ENCODE measurements at places on chromosomes 12 and 14.

GRCh38 chr12:810671-811415 is 58.5 kb downstream of the WNK1 start:
- DNase-seq = no peak

DNA sequence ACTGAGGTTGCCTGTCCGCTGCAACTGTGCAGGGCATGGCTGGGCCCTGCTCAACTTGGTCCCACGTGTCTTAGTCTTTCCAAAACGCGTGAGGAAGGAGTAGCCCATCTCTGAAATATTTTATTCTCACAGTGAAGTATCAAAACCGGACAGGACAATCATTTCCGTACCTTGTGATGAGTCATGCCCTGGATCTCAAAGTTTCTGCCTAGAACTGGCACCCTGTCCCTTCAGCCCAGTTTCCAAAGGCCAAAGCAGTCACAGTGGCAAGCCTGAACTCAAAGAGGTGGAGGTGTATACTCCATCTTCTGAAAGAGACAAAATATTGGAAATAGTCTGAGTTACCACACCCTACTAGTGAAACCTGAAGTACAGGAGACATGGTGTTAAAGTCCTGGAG is 28.5 kb upstream of the SRGAP1 start:
- DNase-seq = no peak

DNA sequence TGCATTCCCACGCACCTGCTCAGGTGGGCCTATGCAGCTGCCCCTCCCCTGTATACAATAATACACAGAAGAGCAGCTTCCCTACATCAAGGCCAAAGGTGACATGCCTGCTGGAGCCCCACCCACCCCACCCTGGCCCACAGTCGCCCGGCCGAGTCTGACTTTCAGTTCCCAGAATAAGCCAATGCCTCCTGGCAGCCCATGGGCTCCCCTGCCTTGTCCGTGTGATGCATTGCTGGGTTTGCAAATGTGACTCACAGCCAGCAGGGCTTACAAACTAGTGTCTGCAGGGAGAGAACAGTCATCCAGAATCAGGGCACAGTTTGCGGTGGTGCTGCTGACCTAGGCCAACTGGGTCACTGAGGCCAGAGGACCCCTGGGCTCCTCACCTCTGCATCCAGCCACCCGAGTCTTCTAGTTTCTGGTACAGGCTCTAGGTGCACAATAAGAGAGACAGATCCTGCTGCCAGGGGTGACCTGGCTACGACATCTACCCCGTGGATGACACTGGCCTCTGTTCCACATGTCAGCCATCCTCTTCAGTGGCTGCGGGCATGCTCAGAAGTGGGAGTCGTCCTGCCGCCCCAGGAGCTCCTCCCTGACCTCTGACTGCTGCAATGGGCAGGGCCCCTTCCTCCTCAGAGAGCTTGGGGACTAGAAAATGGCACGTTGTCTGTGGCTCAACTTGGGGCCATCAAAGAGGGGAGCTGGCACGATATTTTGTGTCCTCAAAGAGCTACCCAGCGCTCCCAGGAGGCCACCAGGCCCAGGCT is 84.5 kb downstream of the CHGA start:
- no peak for DNase-seq

DNA sequence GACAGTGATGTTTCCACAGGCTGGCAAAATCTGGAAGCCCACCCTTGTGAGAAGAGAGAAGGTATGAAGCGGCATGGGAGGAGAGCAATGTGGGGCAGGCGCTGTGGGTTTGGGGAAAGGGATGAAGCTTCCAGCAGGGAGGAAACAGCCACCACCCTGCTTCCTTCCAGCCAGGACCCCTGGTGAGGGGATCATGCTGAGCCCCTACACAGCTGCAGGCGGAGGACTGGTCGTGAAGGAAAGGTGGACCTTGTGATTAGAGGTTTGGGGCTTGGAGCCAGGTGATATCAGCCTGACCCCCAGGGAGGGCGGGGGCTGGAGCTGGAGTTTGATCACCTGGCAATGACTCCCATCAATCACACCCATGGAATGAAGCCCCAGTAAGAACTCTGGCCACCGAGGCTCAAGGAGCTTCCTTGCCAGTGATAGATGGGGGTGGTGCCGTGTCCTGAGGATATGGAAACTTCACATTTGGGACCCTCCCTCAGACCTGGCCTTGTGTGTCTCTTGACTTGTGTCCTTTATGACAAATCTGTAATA is 48.6 kb downstream of the RIMBP2 start:
- DNase-seq = no peak

DNA sequence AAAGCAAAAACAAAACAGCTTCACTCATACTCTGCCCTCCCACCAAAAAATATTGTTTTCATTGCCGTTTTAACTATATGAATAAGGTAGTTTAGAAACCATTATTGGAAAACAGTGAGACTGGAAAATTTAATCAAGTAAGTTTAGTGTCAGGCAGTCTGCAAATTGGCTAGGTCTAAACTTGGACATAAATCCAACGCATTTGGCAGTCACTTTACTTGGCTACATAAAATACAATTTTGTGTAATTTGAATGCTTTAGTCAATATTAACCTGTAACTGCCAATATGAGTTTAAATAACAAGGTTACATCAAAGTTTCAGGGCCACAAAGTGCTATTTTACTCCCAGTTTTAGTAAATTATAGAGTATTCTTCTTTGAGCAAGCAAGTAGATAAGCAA is 202.3 kb upstream of the SLC38A2 start:
- DNase-seq = no peak

DNA sequence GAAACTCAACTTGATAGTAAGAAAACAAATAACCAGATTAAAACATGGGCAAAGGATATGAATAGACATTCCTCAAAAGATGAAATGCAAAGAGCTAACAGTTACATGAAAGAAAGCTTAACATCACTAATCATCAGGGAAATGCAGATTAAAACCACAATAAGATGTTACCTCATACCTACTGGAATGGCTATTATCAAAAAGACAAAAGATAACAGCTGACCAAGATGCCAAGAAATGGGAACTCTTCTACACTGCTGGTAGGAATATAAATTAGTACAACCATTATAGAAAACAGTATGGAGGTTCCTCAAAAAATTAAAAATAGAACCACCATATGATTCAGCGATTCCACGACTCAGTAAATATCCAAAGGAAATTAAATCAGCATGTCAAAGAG is 18.8 kb downstream of the KCNH5 start:
- DNase-seq = no peak

- DNase-seq = no peak
These were observed 108.3 kb downstream of the NUAK1 start for GRCh38 chr12:106030210-106031071.

DNA sequence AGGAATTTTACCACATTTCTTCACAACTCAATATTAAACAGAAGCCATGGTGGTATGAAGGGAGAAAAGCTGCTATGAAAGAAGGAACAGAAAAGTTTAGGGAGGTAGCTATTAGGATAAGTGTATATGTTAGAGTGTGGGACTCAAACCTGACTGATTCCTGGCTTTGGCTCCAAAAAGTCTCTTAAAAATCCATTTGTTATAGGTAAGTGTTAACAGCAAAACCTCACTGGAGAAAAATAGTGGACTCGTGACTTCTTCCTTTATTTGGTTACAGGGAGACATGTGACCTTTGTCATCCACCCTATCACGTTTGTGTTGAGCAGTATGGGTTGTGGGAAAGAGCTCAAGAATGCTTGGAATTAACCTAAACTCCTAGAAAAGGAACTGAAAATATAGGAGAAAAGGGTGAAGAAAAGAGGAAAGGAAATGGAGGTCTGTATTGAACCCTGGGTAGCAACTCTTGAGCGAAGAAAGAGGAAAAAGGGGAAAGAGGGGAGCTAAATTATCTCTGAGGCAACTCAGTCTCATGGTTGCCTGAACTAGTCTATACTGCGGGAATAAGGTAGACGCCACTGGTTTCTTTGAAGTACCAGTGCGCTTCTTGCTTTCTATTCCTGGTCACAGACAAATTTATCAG is 3.6 kb upstream of the EID3 start:
- no peak for DNase-seq

DNA sequence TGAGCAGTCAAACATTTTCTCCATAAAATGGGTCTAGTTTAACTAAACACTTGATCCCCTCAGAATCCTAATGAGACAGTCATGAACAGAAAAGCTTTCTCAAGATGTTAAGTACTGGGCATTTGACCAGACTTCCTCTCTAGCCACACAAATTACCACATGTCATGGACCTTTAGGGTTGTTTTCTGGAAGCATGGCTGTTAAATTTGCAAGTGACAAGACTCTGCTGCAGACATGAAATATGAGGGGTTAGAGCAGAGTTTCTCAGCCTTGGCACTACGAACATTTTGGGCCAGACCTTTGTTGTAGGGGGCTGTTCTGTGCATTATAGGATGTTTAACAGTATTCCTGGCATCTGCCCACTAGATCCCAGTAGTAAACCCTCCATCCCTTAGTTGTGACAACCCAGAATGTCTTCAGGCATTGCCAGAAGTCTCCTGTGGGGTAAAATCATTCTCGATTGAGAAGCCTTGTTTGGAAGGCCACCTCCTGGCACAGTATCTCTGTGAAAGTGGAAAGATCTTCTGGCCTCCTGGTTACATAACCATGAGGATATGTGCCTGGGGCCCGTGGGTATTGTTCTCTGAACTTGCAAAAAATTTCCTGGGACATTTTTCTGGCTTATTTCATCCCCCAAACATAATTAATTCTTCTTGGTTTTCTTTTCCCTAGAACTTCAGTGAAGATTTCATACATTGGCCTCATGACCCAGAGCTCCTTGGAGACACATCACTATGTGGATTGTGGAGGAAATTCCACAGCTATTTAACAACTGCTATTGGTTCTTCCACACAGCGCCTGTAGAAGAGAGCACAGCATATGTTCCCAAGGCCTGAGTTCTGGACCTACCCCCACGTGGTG is 4.3 kb downstream of the TMEM106C start:
- DNase-seq = no peak

- DNase-seq = no peak
These were observed 22.5 kb upstream of the SYCP3 start for GRCh38 chr12:101761781-101762180.

- DNase-seq = no peak
These were observed 13.3 kb downstream of the BTBD7 start for GRCh38 chr14:93319494-93319893.

- no peak for DNase-seq
These were observed 74.3 kb upstream of the CPM start for GRCh38 chr12:69007101-69007854.

- DNase-seq = no peak
These were observed 18.2 kb downstream of the MSRB3 start for GRCh38 chr12:65296508-65297265.

GRCh38 chr12:46617167-46617566 is 208.6 kb downstream of the SLC38A4 start:
- no peak for DNase-seq

- no peak for DNase-seq
These were observed 82.2 kb upstream of the LMO3 start for GRCh38 chr12:16688200-16688599.

DNA sequence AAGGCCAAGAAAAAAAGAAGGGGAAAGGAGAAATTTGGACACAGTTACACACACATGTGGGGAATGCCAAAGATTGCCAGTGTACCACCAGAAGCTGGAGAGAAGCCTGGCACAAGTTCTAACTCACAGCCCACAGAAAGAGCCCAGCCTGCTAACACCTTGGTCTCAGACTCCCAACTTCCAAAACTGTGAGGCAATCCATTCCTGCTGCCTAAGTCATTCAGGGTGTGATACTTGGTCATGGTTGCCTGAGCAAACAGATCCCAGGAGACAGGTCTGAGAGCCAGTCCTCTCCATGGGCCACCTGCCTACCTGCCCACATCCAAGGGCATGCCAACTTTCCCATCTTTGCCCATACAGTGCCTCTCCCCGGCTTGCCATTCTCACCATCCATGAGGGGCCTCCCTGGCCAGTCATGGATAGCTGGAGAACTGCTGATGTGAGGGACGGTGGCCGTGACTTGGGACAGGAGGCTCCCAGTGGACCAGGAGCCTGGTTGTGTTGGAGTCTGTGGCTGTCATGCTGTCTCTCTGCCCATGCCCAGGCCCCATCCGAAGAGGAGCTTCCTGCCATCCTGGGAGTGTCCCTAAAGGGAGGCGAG is 198.0 kb upstream of the RTL1 start:
- DNase-seq = no peak

- DNase-seq = no peak
These were observed 30.0 kb downstream of the MMP17 start for GRCh38 chr12:131857908-131858850.

DNA sequence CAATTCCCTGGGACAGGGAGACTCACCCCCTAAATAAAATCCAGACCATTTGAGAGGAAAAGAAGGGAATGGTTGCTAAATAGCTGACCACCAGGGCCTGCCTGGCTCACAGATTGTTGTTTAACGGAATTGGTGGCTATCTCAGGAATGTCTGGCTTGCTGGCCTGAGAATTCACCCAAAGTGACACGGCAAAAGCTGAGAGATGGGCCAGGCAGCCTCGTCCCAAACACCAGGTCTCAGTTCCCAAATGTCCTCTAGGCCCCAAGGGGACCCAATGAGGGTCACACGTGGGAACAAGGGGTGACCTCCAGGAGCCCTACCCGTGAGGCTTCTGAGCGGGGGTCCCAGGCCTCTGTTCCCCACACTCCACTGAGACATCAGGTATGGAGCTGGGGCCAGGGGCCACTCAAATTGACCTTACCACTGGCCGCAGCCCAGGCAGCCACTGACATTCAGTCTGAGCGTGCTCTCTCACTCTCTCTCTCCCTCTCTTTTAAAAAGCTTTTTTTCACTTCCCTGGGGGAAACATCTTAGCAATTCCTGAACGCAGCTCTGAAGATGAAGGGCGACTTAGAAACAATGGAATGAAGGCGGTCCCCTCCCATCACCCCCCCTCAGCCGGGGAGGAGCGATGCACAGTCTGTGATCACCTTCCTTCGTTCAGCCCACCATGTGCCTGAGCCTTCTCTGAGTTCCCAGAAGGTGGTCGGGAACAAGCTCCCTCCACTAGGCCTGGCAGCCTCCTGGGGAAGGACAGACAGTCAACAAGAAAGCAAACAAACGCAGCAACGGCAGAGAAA is 131.2 kb downstream of the SCARB1 start:
- no peak for DNase-seq

DNA sequence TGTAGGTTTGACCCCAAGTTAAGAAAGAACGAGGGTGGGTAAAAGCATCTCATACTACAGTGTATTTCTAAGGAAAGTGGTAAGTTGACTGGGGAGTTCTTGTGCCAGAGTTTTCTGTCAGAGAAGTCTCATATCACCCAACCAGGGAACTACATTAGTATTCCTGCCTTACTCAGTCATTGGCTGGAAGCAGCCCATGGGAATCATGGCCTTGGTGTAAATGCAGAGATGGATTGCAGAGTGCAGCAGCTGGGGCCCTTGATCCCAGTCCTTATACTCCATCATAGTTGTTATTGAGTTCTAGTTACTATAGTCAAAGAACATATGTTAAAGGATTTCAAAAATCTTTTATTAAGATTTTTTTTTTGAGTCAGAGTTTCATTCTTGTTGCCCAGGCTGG is 105.8 kb downstream of the MNAT1 start:
- DNase-seq = no peak

GRCh38 chr12:90969346-90969745 is 14.4 kb upstream of the CCER1 start:
- no peak for DNase-seq

- DNase-seq = no peak
These were observed 6.3 kb downstream of the SLC7A8 start for GRCh38 chr14:23177181-23177580.

GRCh38 chr14:75214558-75214957 is 38.1 kb upstream of the TMED10 start:
- no peak for DNase-seq
